ENCODE measurements at places on chromosomes 2 and 18.

GRCh38 chr2:40716879-40717278 lies 265.0 kb upstream of the SLC8A1 start:
- DNase-seq = no peak

GRCh38 chr2:42964439-42965083 lies 172.2 kb upstream of the HAAO start:
- no peak for DNase-seq

GRCh38 chr18:75105551-75106254 lies 103.2 kb downstream of the PTGR3 start:
- DNase-seq = no peak

DNA sequence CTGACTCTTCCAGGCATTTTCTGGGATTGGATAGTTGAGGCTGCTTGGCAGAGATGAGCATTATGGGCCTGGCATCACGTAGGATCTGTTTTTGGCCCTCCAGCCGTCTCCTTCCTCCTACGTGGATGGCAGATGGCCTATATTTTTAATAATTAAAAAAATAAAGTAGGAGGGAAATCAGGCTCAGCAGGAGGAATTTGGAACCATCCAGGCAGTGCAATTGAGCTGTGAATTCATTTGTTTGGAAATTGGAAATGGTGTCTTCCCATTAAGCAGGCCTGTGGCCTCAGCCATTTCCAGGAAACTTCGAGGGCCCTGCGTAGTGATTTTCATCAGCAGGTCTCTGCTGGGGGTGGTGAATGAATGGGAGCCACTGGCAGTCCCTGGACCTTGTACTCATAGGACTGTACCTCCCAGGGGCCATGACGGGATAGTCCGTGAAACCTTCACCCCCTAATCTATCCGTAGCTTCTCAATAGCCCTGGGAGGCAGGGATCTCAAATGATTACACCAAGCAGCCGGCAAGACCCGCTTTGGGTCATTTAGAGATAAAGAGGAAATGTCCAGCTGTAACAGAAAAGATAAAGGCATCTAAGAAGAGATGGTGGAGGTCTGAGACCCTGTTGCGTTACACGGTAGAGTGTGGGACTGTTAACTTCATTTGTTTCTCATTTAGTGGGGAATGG lies 73.1 kb upstream of the TNP1 start:
- no peak for DNase-seq

DNA sequence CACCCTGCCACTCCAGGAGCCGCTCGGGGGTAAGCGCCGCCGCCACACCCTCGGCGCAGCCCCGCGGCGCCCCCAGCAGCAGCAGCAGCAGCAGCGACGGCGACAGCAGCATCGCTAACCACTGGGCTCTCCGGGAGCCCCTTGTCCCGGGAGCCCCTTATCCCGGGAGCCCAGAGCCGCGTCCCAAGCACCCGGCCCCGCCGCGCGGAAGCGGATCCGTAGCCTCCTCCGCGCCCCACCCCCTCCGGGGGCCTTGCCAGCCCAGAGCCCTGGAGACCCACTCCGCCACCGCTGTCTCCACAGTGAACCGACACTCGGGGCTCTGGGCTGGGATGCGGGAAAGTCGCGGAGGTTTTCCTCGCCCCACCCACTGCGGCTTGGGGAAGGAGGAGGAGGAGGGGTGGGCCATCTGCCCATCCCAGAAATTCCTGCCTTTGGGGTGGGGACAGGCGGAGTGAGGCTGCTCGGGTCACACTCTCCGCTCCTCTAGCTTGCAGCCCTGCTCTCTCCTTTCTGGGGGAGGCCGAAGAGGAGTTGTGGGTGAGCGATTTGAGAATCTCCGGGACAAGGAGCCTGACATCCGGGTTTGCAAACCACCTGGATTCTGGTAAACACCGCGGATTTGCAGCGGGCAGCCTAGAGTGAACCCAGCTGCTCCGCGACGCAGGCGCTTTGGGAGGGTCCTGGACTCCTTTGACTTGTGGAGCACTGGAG lies at the start of gene PLA2R1:
Gene PLA2R1 (minus strand): TSS at position 324 of the 714 bp plus-strand sequence. CDS start 212 bp downstream, at position 112.
- DNase-seq = no peak

DNA sequence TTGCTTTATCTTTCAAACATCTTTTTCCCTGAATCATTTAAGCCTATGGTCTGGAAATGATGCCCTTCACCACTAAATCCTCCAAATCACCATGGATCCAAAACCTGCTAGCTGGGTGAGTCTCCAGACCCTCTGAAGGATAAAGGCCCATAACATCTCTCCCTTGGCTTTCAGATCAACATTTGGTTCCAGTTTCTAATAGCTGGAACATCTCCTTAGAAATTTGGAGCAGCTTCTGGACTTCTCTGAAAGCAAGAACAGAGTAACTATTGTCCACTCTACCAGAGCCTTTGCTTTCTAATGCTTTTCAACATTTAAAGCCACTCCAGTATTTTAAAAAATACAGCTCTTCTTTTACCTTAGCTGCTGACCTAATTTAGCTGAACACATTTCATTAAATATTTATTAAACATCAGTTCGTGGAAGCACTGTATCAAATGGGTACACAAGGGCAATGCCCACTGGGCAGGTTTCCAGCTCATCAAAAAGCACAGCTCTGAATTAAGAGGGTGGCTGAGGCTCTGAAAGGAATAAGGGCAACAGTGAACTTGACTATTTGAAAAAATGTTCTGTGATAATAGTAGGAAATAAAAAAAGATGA lies 75.3 kb downstream of the GALNT3 start:
- DNase-seq = no peak

- DNase-seq = no peak
Measured at GRCh38 chr18:44709307-44710126, 28.8 kb downstream of the SETBP1 start.

DNA sequence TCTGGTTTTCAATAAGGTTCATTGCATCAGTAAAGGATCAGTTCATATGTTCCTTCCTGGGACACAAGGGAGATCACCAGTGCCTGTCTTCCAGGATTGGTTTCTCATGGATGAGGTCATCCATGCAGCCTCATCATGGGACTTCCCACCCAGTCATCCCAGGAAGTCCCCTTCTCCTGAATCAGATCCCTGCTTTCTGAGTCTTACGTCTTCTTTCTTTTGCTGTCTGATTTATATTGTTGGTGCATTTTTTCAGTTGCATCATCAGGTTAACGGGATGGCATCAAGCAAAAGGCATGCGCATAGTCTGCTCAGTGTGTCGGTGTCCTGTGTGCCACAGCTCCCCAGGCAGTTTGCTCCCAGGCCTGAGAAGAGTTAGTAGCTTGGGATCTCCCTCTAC lies 105.9 kb downstream of the SOX11 start:
- DNase-seq = no peak

- no peak for DNase-seq
Measured at GRCh38 chr2:67674668-67675067, 277.5 kb downstream of the ETAA1 start.

- DNase-seq = no peak
Measured at GRCh38 chr2:10126632-10127026, 4.1 kb downstream of the RRM2 start.

GRCh38 chr18:69490072-69490471 lies 89.4 kb downstream of the DOK6 start:
- no peak for DNase-seq

- DNase-seq = no peak
Measured at GRCh38 chr2:96261328-96262003, 4.3 kb downstream of the TMEM127 start.
